ENCODE measurements at places on chromosomes 16 and 17.

DNA sequence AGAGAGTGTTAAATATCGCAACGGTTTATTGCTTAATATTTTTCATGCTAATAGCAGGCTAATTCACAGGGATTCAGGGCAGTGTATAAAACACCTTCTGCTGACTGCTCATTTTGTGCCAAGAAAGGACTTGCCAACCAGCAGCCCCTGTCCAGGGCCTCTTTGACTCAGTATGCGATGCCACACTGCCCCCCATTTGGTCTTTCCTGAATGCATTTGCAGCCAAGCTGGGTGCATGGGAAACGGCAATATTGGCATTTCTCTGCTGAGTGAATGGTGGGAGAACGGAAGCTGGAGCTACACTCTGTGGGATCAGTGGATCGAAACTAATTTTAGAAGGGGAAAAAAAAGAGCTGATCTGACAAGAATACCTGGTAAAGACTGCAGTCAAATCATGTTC lies 152.9 kb upstream of the C16orf82 start:
- DNase-seq: no peak

- no peak for DNase-seq
These were observed 422.9 kb downstream of the WWOX start for GRCh38 chr16:78522327-78522726.

GRCh38 chr16:89187032-89187769 lies 13.1 kb downstream of the SLC22A31 start:
- peak; percentile 34 for DNase-seq

GRCh38 chr17:20278805-20279204 lies 188.5 kb downstream of the LGALS9B start:
- DNase-seq: no peak

DNA sequence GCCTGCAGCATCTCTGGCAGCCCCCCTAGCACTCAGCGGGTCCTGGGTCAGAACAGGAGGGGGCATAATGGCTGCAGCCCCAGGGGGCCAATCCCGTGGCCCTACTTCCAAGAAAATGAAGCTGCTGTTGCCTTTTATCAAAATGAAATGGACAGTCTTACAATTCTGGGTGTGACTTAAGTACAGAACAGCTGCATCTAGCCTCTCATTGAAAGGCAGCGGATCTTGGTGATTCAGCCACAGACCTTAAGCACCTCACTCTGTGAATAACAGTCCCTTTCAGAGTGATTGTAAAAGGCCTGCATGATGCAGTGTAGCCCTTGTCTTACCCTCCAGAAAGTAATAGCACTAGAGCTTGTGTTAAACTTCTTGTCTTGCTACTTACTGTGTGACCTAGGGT lies 11.5 kb upstream of the UMOD start:
- DNase-seq: no peak

- peak; percentile 98 for DNase-seq
These were observed 28.6 kb downstream of the MYO18A start for GRCh38 chr17:29151567-29151966.

- DNase-seq: no peak
These were observed 70.4 kb upstream of the CACNG5 start for GRCh38 chr17:66764506-66764905.

DNA sequence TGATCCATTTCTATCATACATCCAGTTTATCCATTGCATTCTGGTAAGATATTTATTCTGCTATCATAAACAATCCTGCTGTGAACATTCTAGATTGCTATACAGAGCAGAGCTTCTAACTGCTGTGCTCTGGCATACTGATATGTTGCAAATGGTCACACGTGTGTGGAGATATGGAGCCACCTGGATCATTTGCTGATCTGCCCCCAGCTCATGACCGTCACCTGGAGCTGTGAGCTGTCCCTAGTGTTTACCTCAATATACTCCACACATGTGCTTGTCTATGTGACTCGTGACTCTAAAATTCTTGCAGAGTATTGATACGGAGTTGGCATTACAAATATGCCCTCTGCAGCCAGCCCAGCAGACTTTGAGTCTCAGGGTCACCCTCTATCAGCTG lies 164.5 kb upstream of the ZFHX3 start:
- no peak for DNase-seq

GRCh38 chr16:381789-382717 lies at the start of gene PGAP6:
PGAP6 (minus strand) TSS chr16:381978; CDS start chr16:381821, 157 bp downstream.
- no peak for DNase-seq

DNA sequence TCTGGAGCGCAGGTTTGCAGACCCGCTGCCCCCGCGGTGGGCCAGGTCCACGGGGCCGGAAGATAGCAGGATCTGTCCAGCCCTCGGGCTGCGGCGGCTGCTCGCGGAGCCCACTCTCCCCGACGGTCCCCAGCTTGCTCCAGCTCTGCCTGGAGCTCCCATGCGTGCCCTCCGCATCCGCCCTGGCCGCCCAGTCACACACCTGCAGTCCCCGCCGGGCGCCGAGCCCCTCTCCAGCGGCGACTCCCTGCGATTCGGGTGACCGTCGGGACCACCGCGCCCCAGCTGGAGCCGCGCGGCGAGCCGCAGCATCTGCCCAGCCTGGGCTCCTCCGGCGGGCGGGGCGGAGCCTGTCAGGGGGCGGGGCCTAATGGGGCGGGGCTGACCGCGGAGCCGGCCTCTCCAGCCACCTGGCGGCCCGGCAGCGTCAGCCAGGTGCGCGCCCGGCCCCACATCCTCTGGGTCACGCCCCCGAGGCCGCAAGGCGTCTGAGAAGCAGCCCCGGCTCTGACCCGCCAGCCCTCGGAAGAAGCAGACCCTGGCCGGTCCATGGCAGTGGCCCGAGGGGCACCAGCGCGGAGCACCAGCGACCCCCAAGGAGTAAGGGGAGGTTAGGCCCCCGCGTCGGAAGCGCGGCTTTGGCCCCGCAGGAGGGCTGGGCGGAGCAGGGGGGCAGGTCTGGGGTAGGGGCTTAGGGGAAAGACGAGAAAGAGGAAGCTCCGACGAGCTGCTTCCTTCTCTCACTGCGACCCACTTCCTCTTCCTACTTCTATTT lies at the start of gene PIK3R5:
Gene PIK3R5 (minus strand): TSS at position 314 of the 775 bp plus-strand sequence. CDS start 54,213 bp downstream, outside the sequence.
- no peak for DNase-seq

DNA sequence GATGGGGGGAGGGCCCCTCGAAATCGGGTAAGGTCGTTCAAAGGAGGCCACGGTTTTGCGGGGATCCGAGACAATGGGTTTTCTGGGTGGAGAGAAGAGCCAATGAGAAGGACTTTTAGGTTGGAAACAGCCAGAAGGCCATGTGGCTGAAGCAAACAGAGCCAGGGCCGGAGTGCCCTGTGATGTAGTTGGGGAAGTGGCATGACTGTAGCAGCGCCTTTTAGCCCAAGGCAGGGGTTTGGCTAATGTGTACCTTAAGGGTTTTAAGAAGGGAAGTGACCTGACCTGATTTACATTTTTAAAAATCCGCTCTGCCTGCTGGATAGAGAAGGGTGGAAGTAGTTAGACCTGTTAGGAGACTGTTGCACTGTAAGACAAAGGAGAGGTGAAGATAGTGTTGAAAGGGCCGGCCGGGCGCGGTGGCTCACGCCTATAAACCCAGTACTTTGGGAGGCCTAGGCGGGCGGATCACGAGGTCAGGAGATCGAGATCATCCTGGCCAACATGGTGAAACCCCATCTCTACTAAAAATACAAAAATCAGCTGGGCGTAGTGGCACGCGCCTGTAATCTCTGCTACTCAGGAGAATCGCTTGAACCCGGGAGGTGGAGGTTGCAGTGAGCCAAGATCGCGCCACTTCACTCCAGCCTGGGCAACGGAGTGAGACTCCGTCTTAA lies 1.0 kb downstream of the LYRM1 start:
- DNase-seq: peak; percentile 24

GRCh38 chr17:79607940-79608623 lies 2.8 kb downstream of the RBFOX3 start:
- DNase-seq: no peak

- no peak for DNase-seq
These were observed 13.5 kb downstream of the SARM1 start for GRCh38 chr17:28385037-28385400.

DNA sequence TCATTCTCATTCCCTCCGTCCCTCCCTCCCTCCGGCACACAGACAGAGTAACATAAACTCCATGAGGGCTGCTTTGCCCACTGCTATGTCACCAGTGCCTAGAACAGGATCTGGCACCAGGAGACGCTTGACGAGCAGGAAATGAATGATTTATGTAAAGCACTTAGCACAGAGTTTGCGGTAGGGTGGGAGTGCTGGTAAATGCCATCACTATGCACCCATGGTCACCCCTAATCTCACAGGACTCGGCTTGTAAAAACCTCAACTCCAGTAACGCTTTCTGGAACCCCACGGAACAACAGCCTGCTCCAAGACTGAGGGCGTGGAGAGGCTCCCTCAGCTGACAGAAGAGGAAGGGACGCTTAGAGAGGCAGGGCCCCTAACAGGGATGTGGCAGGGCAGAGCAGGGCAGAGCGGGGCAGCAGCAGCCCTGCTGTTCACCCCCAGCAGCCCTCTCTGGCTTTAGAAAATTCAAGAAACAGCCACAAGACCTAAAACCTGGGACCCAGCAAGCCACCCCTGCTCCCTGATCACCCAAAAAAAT lies 156.9 kb downstream of the C16orf78 start:
- DNase-seq: no peak

DNA sequence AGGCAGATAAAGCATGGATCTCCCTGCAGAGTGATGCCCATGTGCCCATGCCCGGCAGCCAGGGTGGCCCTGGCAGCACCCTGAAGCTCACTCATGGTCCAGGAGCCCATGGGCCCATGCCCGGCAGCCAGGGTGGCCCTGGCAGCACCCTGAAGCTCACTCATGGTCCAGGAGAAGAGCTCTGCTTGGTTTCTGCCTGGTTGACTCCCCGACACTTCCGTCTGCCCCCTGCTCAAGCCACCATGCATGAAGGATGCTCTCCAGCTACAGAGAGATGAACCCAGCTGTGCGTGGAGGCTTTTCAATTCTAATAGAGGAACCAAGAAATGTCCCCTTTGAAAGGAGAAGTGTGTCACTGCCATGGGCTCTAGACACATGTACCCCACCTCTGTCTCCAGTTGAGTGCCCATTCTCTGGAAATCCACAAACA lies 8.7 kb downstream of the CCL17 start:
- DNase-seq: no peak

DNA sequence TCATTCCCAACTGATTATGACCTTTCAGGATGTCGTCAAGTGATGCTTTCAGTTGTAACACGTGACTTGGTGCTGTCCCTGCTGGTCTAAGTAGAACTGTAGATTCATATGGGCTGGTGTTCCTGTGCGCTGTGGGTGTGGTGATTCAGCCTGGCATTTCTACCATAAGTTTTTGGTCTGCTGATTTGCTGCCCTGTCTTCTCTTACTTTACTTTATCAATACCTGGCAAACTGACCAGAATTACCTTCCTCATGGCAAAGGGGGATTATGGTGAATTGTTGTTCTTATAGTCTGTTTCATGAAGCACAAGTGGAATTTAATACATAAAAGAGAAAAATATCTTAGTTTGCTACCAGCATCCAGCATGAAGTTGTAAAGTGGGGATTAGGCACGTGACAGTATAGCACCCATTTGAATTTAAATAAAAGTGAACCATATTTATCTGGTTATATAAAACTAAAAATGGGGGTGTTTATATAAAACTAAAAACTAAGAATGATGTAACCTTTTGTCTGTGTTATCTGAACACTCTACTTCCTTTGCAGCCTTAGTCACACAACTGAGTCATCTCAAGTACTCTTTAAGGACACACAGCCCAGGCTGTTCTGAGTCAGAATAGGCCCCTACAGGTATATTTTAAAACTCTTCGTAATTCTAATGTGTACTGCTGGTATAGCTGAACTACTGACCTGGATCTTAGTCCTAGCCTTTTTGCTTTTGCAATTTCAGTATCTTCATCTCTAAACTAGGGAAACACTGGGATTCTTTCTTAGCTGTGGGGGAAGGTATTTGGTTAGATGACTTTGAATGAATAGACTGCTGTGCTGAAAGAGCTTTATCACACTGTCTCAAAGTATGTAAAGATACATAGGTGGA lies 28.3 kb downstream of the TTC19 start:
- peak; percentile 45 for DNase-seq

GRCh38 chr17:46916211-46916610 lies 6.7 kb upstream of the GOSR2 start:
- DNase-seq: no peak

DNA sequence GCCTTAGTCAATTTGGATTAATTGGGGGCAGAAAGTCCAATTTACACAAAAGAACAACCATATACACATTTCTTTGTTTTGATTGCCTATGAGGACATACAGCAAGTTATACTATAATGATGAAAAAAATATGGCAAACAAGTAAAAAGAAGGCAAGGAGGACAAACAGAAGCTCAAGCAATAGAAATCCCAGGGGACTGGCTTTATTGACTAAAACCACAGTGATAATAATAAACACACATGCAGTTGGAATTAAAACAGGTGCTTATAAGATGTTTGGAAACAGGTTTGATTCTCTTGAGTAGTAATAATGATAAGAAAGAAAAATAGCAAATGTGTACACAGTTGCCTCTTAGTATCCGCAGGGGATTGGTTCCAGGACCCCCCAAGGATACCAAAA lies 176.4 kb downstream of the SHISA9 start:
- no peak for DNase-seq

- DNase-seq: peak; percentile 63
These were observed 4.0 kb upstream of the ZNF267 start for GRCh38 chr16:31869511-31870201.

- no peak for DNase-seq
These were observed at the start of gene PRSS53 for GRCh38 chr16:31088459-31089183. PRSS53 (minus strand) TSS chr16:31088943; CDS start chr16:31088809, 134 bp downstream.

DNA sequence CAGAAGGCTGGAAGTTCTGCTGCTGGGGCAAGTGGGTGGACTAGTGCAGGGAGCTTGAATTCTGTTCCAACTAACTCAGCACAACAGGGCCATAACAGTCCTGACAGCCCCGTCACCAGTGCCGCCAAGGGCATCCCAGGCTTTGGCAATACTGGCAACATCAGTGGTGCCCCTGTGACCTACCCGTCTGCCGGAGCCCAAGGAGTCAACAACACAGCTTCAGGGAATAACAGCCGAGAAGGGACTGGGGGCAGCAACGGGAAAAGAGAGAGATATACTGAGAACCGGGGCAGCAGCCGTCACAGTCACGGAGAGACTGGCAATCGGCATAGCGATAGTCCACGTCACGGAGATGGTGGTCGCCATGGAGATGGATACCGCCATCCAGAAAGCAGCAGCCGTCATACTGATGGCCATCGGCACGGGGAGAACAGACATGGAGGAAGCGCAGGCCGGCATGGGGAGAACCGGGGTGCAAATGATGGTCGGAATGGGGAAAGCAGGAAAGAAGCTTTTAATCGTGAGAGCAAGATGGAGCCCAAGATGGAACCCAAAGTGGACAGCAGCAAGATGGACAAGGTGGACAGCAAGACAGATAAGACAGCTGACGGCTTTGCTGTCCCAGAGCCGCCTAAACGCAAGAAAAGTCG lies 9.4 kb upstream of the PSMC5 start:
- DNase-seq: no peak

- no peak for DNase-seq
These were observed 11.8 kb downstream of the DNAJA2 start for GRCh38 chr16:46961373-46962353.

DNA sequence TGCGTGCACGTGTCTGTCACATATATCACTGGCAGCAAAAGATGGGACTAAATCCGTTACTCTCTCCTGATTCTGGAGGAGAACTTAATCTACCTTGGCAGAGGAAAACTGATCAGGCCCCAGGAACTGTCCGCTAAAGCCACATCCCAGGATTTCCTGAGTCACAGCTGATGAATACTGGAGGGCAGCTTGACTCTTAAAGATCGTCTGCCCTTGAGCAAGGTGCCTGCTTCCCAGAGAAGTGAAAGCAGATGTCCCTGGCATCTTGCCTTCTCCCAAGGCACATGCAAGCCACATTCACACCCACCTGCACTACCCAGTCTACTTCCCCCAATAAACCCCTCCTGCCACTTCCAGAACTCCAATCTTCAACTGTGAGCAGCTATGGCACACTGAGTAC lies 99.8 kb downstream of the CPPED1 start:
- DNase-seq: no peak
